ENCODE measurements at places on chromosomes 5 and 9.

GRCh38 chr9:33139421-33140228 is 27.5 kb downstream of the B4GALT1 start:
- DNase-seq = no peak

- DNase-seq = no peak
These were observed 3.9 kb downstream of the PLK2 start for GRCh38 chr5:58456026-58456425.

- no peak for DNase-seq
These were observed 13.1 kb downstream of the C9orf85 start for GRCh38 chr9:71924576-71924975.

DNA sequence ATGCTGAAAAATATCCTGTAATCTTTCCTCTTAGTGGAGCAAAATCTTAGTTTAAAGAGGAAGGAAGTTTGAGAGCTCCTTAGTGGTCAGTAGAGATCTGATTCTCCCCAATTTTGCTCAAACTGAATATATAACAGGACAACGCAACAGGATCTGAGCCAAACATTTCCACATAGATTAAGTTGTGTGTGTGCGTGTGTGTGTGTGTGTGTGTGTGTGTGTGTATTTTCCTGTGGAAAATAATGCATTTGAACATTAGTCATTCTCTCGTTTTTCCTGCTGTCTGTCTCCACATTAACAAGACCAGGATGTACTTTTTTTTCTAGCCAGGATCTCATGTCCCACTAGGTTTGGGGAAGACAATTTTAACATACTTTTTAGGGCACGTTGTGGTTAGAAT is 312.1 kb upstream of the CDH18 start:
- DNase-seq = no peak

DNA sequence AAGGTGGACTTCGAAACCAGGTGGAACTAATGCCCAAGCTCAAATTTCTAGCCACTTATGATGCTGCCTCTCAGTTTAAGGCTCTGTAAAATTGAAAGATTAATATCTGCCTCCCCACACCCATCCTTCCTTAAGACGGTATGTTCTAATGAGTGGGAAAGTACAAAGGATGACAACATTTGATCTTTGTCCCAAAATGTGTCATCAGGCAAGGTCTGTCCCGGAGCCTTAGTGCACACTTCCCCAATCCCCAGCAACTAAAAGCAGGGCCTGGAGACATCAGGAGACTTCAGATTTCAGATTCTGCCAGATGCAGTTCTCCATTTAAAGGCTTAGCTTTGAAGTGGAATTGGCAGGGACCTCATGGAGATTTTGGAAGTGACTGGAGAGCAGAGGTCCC is 316.5 kb downstream of the ASTN2 start:
- no peak for DNase-seq

DNA sequence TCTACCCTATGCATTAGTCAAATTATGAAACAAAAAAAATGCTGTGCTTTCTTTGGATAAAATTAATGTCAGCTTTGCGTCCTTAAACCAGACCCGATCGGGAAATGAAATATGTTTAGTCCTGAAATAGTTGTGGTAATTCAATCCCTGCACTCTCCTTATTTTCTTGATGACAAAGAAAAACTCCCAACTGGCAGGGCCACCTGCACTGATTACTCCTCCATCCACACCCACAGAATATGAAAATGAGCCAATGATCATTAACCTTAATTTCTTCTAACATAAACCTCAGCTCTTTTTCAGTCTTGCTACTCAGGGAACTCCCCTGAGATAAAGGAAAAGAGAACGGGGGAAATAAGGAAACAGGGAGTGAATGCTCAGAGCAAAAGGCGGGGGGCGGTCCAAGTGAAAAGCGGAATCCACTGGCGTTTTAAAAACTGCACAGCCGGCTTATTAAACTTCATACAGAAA is 245.3 kb downstream of the BNC2 start:
- DNase-seq = no peak

DNA sequence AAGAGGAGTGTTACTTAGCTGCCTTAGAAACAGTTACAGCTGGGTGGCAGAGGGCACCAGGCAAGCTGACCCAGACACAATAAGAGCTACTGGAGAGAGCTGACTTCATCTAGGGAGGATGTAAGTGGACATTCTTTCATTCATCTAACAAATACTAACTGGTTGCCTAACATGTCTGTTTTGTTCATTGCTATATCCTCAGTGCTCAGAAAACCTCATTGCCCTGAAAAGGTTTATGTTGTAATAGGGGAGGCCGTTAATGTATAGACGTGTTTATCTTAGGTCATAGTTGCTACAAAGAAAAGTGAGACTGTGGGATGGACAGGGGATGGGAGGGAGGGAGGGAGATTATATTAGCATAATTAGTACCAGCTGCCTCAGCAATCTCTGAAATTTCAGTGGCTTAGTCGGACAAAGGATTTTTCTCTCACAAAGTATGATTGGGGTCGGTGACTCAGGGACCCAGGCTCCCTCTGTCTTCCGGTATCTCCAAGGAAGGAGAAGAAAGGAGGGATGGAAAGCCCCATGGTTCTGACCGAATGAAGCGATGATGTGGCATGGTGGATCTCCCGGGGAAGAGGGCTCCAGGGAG is 2.6 kb upstream of the SNX18 start:
- no peak for DNase-seq

- no peak for DNase-seq
These were observed 71.3 kb upstream of the RAPGEF6 start for GRCh38 chr5:131706281-131706680.

GRCh38 chr5:92309336-92309991 is 926.3 kb upstream of the ARRDC3 start:
- no peak for DNase-seq

- DNase-seq = no peak
These were observed 86.1 kb downstream of the TMEM167A start for GRCh38 chr5:82991059-82991458.

Data from activated CD4-positive, alpha-beta T cell treated with anti-CD3 and anti-CD28 coated beads, Interleukin-2, amount 50 U/mL, for 24 hours (primary cell).